ENCODE measurements at places on chromosomes 12 and 14. TPM values are rescaled to one million over a fixed set of nuclear protein-coding genes. Genes with fewer than 3 reads are reported as not detected.

- no peak for DNase-seq
Observed at GRCh38 chr14:36659822-36660735, 1.6 kb upstream of the PAX9 start.

GRCh38 chr14:54500744-54501143 is 9.0 kb upstream of the CGRRF1 start:
- no peak for DNase-seq

GRCh38 chr14:47720281-47720680 is 44.9 kb upstream of the MDGA2 start:
- DNase-seq: no peak

Gene USP44
- 0.99 TPM for total RNA-seq

Gene PLCZ1
- total RNA-seq: not detected

DNA sequence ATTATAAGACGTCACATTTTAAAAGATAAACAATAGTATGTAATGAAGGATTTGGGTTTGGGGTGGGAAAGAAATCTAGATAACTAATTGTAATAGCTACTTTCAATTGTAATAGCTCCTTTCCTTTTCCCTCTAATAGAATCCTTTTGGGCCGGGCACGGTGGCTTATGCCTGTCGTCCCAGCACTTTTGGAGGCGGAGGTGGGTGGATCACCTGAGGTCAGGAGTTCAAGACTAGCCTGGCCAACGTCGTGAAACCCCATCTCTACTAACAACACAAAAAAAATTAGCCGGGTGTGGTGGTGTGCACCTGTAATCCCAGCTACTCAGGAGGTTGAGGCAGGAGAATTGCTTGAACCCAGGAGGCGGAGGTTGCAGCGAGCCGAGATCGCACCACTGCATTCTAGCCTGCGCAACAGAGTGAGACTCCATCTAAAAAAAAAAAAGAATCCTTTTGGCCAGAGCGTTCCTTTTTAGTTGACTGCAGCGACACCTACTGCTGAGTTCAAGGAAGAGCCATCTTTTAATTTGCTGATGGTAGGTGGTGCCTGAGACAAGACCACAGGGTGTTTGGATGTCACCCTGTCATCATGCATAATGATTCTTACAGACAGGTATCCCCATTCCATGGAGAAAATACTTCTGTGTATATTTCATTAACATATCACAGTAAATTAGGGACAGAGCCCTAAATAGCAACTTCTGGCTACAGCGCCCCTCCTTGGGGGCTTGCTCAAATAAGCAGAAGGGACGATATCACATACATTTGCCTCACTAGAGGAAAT is 79.5 kb downstream of the ARMH4 start:
- DNase-seq: peak; percentile 29

DNA sequence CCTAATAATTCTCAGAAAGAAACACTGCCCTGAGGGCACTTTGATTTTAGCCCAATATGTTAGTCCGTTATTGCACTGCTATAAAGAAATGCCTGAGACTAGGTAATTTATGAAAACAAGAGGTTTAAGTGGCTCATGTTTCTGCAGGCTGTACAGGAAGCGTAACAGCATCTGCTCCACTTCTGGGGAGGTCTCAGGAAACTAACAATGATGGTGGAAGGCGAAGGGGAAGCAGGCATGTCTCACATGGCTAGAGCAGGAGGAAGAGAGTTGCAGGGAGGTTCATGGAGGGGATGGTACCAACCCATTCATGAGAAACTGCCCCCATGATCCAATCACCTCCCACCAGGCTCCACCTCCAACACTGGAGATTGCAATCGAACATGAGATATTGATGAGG is 49.4 kb upstream of the RERG start:
- DNase-seq: no peak

- no peak for DNase-seq
Observed at GRCh38 chr14:37406095-37406494, 189.0 kb downstream of the FOXA1 start.

Gene COCH
- total RNA-seq: 7.9 TPM

- DNase-seq: no peak
Observed at GRCh38 chr14:95493503-95493902, 22.9 kb downstream of the SYNE3 start.

Gene CLEC4C
- total RNA-seq: 0.30 TPM

Gene RFLNA
- total RNA-seq: 8.8 TPM

Gene IFI27
- total RNA-seq: 18.3 TPM

- no peak for DNase-seq
Observed at GRCh38 chr12:52086944-52087835, 7.7 kb downstream of the SMIM41 start.

Gene PPP1R36
- total RNA-seq: 0.89 TPM

Gene PROX2
- not detected for total RNA-seq

- no peak for DNase-seq
Observed at GRCh38 chr12:45915405-45915804, 75.0 kb downstream of the SCAF11 start.

Gene NPC2
- total RNA-seq: 97.0 TPM

- no peak for DNase-seq
Observed at GRCh38 chr12:122187466-122187865, 4.5 kb downstream of the LRRC43 start.

Gene IGF1
- total RNA-seq: 14.0 TPM

DNA sequence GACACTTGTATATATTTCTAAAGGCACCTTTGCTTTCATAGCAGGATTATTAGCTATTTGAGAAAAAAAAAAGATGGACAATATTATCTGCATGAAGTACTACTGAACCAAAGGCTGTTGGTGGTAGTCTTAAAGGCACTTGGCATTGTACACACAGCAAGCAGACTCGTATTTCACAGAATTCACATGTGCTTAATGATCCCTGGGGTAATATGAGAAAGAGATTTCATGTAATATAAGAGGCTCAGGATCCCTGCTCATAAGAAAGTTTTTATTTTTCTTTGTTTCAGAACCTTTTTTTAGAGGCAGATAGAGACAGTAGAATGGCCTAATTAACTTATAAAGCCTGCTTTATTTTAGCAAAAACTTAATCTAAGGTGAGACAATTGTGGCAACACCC is 59.5 kb downstream of the SYNE2 start:
- no peak for DNase-seq

Gene CISTR
- total RNA-seq: not detected

DNA sequence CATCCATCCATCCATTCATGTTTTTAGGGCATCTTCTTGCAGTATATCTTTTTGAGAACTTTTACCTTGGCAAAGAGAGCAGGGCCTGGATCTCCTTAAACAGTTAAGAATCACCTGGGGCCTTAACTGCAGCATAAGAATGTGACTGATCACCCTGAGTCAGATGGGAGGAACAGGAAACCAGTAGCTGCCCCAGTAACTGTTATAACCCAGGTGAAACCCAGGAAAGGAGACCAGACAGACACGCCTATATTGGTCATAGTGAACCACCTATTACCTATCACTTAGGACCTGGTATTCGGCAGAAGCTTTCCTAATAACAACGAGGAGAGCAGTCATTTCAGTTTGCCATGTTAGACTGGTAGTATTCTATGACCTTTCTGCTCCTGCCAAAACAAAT is 43.4 kb upstream of the NR2C1 start:
- no peak for DNase-seq

GRCh38 chr12:66744956-66745383 is 66.1 kb upstream of the GRIP1 start:
- DNase-seq: no peak

DNA sequence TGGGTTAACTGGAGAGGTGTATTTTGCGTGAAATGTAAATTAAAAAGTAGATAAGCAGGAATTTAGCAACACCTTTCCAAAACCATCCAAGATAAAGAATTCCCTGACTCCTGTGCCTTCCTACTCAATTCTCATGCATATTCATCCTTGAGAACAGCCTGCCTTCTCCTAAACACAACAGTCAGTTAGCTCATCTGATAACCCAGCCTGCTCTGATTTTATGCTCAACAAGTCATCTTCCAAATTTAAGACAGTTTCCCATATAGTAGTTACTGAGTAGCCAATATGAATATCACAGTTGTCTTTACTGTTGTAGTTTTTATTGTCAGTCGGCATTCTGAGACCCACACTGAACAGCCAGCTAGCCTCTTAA is 27.1 kb downstream of the CPNE8 start:
- DNase-seq: no peak

- no peak for DNase-seq
Observed at GRCh38 chr14:96195441-96196081, 9.1 kb upstream of the BDKRB2 start.

Data from skin of body (tissue), 3 donors.